Fibroblast of skin of left quadriceps (primary cell): ENCODE measurements at places on chromosomes 12 and 14.

DNA sequence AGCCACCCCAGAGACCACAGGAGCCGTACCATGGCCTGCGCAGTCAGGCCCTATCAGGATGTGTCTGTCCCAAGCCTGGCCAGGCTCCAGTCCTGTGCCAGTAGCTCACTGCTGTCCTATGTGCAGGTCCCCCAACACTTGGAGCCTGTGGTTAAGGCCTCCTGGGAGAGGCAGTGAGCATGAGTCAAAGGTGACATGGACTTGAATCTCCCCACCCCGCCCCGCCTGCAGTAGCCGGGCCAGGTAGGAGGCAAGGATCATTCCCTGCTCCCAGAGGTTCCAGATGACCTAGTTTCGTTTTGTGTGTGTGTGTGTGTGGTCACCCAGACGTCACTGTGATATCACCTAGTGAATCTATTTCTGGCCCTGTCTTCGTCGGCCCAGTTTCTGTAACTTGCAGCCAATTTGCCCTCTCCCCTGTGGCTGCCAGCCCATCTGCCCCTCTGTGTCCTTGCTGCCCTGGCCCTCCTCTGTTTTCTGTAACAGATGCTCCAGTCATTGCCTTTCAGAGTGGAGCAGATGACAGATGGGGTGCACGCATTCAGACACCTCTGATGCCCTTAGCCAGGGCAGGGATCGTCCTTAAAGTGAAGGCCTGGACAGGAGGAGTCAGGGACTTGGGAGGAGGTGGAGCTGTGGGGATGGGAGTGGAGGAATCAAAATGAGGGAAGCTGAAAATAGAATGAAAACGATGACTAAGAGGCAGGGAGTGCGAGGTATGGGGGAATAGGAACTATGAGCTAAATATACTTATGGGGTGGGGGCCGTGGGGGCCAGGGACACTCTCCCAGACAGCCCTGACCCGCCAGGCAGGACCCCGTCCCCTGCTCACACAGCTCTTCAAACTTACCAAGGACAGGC is 37.4 kb downstream of the SLC6A12 start:
- peak; percentile 25 for DNase-seq

GRCh38 chr14:71734076-71734475 is 198.2 kb upstream of the RGS6 start:
- DNase-seq, result no peak

- DNase-seq, result no peak
These were observed 209.4 kb downstream of the KTN1 start for GRCh38 chr14:55789406-55789805.

GRCh38 chr14:79573486-79573885 is 637.8 kb downstream of the DIO2 start:
- DNase-seq, result no peak

DNA sequence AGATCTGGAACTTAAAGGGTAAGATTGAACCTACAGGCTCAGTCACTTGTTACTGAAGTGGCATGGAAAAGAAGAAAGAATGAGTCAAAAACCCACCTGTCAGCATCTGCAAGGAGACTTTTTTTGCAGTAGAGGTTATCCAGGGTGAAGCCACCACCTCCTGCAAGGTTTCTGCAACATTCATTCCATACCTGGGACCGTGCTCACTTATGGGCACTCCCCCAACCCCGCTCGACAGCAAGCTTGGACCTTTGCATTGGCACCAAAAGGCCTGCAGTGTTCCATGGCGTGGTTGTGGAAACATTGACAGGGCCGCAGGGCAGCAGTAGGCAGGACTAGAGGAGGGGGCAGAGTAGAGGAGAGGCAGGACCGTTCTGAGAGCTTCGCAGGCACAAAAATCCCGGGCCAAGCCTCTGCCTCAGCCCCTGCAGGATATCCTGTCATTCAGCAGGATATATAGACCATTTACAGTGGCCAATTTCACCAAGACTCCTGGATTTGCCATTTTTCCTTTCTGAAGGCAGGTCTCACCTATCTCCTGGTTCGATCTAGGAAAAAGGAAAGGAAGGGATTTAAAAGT is at the start of gene STAB2:
TSS of gene STAB2 (plus strand) at position 483 of the 580 bp plus-strand sequence. CDS start 204 bp downstream, outside the sequence.
- DNase-seq, result no peak

GRCh38 chr12:15405606-15406005 is 83.3 kb downstream of the PTPRO start:
- no peak for DNase-seq

DNA sequence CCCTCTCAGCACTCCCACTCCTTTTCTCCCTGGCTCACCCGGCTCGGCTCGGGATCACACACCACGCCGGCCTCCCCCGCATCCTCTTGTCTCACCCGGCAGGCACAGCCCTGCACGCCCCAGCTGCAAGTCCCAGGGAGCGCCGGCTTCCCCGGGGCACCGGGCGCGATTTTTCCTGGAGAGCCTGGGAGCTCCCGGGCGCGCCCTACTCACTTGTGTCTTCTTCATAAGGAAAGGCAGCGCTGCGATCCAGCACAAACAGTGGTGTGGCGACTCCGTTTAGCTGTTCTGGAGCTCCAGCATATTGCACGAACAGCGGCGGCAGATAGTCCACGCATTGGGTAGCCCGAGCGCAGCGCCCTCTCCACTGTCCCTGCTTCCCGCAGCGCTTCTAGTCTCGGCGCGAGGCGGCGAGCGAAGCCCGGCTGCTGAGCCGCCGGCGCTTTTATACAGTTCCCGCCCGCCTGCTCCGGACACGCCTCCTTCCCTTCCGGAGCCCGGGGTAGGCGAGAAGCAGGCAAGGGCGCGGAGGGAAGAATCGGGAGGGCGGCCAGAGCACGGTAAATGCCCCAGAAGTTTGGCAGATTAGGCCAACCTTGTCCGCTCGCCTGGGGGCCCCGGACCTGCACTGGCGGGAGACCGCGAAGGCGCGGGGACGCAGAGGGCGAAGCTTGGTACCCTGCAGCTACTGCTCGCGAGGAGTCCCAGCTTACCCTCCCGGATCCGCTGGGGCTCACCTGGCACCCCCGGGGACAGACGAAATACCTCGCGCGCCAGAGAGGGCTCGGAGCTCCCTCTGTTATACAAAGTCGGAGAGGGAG is at the start of gene KITLG:
TSS of gene KITLG (minus strand) at position 421 of the 821 bp plus-strand sequence. CDS start at position 228, 193 bp downstream.
- DNase-seq, result peak; percentile 78

DNA sequence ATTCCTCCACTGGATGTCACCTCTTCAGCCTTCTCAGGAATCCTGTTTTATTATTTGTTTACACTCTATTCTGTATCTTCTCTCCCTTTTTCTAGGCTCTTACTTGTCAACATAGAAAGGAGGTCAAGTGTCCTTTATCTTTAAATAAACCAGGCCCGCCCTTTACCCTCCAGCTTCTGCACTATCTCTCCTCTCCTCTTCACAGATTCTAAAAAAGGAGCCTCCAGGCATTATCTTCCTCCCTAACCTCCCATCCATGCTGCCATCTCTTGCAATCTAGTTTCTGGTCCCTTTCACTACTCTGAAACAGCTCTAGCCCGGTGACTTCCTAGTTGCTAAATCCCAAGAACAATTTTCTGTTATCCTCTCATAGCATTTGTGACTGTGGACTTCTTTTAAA is 24.1 kb upstream of the ARID2 start:
- no peak for DNase-seq

- DNase-seq, result no peak
These were observed 168.3 kb downstream of the DAD1 start for GRCh38 chr14:22420598-22421186.

- no peak for DNase-seq
These were observed 16.1 kb downstream of the PLEK2 start for GRCh38 chr14:67395876-67396189.

GRCh38 chr12:83841620-83842019 is 1071.0 kb downstream of the SLC6A15 start:
- peak; percentile 43 for DNase-seq

DNA sequence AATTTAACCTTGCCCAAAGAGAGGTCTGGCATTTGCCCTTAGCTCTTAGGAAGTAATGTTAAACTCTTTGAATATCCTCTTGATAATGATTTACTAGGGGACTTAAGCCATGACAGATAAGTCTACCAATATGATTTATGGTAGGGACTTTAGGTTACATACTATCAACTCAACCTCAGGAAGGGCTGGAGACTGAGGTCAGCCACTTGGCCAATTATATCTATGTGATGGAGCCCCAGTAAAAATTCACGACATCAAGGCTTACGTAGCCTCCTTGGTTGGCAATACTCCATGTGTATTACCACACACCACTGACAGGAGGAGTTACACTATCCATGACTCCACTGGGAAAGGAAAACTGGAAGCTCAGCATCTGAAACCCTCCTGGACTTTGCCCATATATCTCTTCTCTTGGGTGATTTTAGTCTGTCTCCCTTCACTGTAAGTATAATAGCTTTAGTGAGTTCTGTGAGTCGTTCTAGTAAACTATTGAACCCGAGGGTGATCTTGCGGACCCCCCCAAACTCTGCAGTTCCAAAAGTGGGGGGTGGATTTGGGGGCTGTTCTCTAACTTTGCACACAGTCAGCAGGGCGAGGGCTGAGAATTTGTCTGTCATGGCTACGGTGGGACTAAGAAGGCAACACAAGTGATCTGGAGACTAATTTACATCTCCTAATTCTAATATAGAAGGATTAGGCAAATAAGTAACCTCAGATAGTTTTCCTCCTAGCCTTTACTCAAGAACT is 62.3 kb downstream of the R3HDM2 start:
- no peak for DNase-seq

DNA sequence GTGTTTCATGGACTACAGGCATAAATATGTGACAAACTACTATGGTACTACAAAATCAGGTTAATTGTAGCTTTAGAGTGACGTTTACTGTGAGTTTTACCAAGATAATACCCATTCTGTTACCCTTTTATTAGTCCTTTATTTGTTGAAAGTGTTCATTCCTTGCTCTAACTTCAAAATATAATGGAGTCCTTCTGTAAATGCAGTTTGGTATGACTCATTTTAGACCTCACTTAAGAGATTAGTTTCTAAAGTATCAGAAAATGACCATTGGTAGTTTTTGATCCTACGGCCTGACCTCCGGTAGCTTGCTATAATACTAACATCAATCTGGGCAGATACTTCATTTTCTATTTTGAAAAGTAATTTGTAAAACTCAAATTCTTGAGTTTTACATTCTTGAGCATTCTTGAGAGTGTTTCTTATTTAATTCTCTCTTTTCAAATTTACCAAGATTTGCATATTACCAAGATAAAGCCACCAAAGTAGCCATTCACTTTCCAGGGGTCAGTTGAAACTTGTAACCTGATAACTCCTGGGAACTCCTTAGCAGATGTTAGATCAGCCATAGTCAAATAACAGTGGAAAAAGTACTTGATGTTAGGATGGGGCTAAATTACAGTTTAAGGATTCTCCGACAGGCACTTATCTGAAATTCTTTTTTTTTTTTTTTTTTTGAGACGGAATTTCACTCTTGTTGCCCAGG is 4.2 kb downstream of the HSPA2 start:
- DNase-seq, result no peak

DNA sequence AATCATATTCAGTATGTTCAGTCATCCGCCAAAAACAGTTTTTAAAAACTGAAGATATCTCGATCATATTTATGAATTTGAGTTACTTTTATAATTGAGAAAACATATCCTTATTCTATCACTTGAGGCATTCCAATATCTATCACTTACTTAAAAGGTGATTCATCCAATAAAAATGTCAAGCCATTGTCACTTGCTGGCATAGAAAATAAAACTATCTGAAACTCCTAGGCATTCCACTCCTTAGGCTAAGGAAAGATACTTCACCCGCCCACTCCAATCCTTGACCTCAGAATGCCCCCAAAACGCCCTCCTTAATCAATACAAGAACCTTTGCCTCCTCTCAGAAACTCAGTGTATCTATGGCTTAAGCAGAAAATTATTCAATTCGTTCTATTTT is 51.3 kb upstream of the AMIGO2 start:
- DNase-seq, result no peak

DNA sequence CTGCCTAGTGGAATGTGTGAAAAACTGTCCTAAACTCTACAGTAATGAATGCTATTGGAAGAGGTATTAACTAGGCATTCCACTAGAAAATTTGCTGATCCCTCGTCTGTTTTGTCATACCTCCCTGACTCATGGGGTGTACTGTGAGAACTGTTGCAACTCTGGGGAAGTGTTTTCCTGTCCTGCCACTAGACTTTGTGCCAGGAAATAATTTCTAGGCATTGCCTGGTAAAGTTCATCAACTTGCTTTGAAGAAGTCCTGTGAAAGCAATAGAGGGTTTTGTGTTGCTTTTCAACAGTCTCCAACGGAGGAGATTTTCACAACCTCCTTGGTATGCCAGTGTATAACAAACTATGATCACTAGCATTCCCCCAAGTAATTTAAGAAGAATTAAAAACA is 139.9 kb downstream of the AKAP6 start:
- DNase-seq, result no peak

GRCh38 chr12:11171969-11172675 is 1.1 kb downstream of the SMIM10L1 start:
- no peak for DNase-seq

DNA sequence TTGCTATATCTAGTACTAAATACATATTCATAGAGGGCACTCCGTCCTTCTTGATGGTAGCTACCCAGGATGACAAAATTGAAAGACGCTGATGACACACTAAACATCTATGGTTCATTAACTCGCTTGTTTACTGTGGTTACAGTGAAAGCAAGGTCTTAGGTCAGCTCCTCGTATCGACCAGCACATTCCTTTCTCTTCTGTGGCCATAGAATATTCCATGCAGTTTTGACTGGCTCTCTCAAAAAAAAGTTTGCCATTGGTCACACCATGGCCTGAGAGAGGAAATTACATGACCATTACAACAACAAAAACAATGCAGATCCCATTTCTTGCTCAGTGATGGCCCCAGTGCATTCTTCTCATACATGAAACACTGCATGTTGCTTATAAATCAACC is 411.4 kb upstream of the SOX5 start:
- no peak for DNase-seq

- DNase-seq, result no peak
These were observed 41.3 kb downstream of the CCNK start for GRCh38 chr14:99522457-99522891.

DNA sequence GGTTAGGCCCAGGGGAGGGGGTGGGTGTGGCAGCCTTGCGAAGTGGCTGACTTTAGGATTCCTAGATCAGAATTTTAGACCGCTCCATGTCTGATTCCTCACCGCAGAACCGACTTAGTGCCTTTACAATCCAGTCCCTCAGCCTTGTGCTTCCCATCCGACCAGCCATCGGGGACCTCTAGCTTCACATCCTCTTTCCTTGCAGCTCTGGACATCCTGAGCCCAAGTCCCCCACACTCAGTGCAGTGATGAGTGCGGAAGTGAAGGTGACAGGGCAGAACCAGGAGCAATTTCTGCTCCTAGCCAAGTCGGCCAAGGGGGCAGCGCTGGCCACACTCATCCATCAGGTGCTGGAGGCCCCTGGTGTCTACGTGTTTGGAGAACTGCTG is 557 bp downstream of the COPS7A start:
- DNase-seq, result no peak

DNA sequence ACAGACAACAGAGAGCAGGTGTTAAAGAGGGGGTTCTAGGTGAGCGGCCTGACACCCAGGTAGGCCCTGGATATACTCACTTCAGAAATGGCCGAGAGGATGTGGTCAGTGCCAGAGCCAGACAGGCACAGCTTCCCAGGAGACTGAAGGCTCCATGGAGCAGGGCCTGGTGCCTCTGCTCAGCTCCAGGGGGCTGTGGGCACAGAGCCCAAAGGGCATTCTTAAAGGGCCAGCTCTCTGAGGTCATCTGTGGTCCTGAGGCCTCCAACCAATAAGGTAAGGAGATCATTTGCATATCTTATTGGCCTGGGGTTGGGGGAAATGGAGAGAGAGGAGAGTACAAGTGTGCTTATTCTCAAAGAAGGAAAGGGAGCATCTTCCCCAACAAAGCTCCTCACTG is 9.7 kb upstream of the PCK2 start:
- no peak for DNase-seq

GRCh38 chr14:83826838-83827237 is 1703.1 kb upstream of the FLRT2 start:
- peak; percentile 43 for DNase-seq
